ENCODE measurements at places on chromosomes 16 and 17. TPM values are rescaled to one million over a fixed set of nuclear protein-coding genes. Genes with fewer than 3 reads are reported as not detected.

DNA sequence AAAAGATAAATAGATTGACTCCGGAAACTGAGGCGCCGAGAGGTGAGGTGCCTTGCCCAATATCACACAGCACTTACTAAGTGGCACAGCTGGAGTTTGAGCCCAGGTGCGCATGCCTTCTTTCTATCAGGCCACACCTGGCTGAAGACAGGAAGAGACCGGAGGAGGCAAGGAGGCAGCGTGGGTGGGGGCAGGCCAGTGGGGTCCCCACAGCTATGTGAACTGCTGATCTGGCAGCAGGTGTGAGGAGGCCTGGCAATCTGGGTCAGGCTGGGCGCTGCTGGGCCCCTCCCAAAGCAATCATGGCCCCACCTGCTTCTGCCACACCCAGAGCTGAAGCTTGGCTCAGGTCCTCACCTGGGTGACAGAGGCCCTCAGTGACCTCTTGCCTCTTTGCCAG lies 1.9 kb upstream of the GDPD3 start:
- H3K36me3 ChIP-seq = peaks cover 51% of the 10 kb centered on the region
- no peaks in the 10 kb centered on the region for H3K4me1 ChIP-seq
- no peak for DNase-seq
- no peak overlapping the region for H3K4me3 ChIP-seq

- H3K27me3 ChIP-seq = no peaks in the 10 kb centered on the region
- no peak for DNase-seq
- no peaks in the 10 kb centered on the region for H3K4me1 ChIP-seq
- no peak overlapping the region for H3K4me3 ChIP-seq
- H3K27ac ChIP-seq = no peak overlapping the region
Observed at GRCh38 chr16:88838566-88838965, 18.2 kb downstream of the GALNS start.

DNA sequence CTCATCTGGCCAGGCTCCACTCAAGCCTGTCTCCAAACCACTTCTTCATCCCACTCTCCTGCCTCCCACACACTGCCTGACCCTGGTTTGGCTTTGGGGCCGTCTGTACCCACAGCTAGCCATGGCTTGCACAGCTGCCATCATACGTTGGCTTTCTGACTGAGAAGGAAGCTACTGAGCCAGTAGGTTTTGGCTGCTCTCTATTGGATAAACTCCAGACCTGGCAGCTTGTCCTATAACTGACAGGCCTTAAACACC lies 3.9 kb downstream of the MIF4GD start:
- H3K4me1 ChIP-seq = peaks cover 51% of the 10 kb centered on the region
- H3K27ac ChIP-seq = no peak overlapping the region
- H3K4me3 ChIP-seq = no peak overlapping the region
- H3K27me3 ChIP-seq = no peaks in the 10 kb centered on the region
- H3K36me3 ChIP-seq = peaks cover 13% of the 10 kb centered on the region
- no peak for DNase-seq

- DNase-seq = no peak
- H3K36me3 ChIP-seq = no peaks in the 10 kb centered on the region
- H3K4me3 ChIP-seq = no peak overlapping the region
- H3K4me1 ChIP-seq = peaks cover 4% of the 10 kb centered on the region
- no peak overlapping the region for H3K27ac ChIP-seq
Observed at GRCh38 chr16:80746231-80746630, 58.2 kb downstream of the CDYL2 start.

DNA sequence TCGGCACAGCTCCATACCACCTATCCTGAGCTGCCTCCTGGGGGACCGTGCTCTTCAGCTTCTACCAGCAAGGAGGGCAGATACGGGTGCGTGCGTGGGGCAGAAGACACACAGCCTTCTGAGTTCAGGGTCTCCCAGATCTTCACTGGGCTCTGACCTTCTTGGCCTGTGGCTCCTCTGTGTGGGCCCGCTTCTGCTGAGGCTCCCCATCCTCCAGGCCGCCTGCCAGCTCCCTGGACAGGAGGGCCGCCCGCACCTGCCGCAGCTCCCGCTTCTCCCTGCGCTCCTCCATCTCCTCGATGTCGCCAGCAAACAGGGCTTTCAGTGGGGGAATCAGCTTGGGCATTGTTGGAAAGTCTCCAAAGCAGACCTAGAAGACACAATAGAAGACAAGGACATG lies 25.2 kb downstream of the ELAC2 start:
- H3K36me3 ChIP-seq = peaks cover 53% of the 10 kb centered on the region
- no peak overlapping the region for H3K27ac ChIP-seq
- H3K4me3 ChIP-seq = no peak overlapping the region
- H3K27me3 ChIP-seq = no peaks in the 10 kb centered on the region

DNA sequence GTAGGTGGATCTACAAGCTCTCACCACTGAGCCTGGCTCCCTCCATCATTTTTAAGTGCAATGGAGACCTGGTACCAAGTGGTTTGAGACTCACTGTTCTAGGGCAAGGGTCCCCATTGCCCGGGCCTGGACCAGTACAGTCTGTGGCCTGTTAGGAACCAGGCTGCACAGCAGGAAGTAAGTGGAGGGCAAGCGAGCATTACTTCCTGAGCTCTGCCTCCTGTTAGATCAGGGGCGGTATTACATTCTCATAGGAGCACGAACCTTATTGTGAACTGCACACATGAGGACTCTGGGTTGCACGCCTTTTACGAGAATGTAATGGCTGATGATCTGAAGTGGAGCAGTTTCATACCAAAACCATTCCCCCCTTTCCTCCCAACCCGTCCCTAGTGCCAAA lies 6.8 kb upstream of the ZNF594 start:
- H3K4me3 ChIP-seq = no peak overlapping the region
- no peaks in the 10 kb centered on the region for H3K27me3 ChIP-seq
- no peaks in the 10 kb centered on the region for H3K4me1 ChIP-seq

Gene NEUROD2
- polyA plus RNA-seq = not detected
